ENCODE measurements at places on chromosomes 5 and 9.
A peak's percentile ranks its signal among the peaks of the same experiment; 100 is the strongest.

DNA sequence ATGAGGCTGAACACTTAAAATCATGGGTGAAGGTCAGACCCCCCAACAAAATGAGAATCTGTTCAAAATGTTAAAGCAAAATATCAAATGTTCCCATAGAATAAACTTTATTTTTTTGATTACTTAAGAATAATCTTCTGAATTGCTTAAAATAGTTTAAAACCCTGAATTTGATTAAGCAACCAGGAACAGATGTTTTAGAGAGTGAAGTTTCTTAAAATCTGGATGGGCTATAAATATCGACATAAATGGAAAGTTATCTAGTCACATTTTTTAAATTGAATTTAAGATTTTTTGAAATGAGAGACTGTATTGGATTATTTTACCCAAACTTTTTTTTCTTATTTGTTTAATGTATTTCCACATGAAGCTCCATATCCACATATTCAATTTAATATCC, 98.5 kb downstream of the ADAMTS12 start:
- DNase-seq: no peak

GRCh38 chr5:148660346-148660660, 6.0 kb upstream of the HTR4 start:
- no peak for DNase-seq

DNA sequence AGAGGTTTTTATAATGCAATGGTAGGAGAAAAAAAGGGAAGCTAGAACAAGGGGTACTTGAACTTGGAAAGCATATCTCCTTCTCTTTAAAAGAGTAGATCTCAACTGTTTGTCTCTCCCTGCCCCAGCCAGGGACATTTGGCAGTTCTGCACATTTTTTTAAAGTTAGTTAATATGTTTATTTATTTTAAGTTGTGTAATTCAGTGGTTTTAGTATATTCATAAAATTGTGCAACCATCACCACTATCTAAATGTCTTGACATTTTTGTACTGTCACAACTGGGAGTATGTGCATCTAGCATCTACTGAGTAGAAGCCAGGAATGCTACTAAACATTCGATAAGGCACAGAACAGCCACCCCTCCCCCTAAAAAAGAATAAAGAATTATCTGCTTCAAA, 103.5 kb upstream of the DPYSL3 start:
- no peak for DNase-seq

DNA sequence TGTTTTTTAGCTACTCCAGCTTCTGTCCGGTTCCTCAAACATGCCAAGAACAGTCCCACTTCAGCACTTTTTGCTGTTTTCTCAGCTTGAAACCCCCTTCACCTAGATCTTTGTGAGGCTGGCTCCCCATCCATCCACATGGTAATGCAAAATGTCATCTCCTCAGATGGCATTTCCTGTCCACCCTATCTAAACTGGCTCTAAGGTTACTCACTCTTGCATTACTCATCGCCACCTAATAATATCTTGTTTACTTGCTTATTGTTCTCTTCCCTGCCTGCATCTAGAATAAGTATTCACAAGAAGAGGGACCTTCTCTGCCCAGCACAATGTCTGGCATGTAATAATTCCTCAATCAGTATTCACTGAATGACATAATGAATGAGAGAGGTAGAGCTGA, 220.1 kb downstream of the FAM114A2 start:
- DNase-seq: no peak

- no peak for DNase-seq
These were observed 70.6 kb downstream of the DOCK2 start for GRCh38 chr5:169707686-169708085.

GRCh38 chr5:149838881-149839739, 105.5 kb downstream of the PDE6A start:
- DNase-seq: peak; percentile 88

GRCh38 chr5:76219636-76220035, 136.5 kb downstream of the SV2C start:
- DNase-seq: no peak

DNA sequence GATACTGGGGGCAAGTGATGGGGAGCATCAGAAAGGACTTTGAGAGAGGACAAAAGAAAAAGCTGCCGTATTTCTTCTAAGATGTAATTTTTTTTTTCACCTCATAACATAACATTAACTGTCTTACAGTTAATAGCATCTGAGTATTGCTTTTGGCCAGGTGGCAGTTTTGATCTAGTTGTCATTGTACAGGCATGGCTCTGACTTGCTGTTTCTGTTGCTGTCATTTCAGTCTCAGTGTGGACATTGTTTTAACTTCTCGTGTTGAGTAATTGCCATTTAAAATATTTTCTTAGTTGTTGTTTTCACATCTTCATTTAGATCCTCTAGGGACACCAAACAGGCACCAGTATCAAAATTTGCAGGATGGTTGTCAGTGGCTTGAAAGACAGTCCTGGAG, 12.4 kb downstream of the SMAD5 start:
- no peak for DNase-seq

GRCh38 chr9:95280745-95281144, 36.8 kb downstream of the FANCC start:
- no peak for DNase-seq

- DNase-seq: no peak
These were observed 68.7 kb upstream of the OSMR start for GRCh38 chr5:38777111-38777510.

DNA sequence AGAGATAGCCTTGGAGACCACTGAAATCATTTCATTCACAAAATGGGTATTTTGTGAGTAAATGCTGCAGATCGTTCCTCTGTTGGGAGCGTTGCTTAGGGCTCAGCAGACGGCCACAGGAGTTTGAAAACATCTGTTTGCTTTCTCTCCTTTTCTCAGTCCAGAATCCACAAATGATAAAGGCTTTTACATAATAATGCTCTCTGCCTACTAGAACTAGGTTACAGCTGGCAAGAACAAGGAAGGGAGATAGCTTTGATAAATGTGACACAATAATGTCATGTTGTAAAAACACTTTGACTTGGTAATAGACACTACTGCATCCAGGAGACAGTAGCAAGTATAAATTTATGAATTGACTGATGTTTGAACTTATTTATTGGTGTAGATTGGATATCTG, 1072.4 kb upstream of the CDH6 start:
- DNase-seq: no peak

DNA sequence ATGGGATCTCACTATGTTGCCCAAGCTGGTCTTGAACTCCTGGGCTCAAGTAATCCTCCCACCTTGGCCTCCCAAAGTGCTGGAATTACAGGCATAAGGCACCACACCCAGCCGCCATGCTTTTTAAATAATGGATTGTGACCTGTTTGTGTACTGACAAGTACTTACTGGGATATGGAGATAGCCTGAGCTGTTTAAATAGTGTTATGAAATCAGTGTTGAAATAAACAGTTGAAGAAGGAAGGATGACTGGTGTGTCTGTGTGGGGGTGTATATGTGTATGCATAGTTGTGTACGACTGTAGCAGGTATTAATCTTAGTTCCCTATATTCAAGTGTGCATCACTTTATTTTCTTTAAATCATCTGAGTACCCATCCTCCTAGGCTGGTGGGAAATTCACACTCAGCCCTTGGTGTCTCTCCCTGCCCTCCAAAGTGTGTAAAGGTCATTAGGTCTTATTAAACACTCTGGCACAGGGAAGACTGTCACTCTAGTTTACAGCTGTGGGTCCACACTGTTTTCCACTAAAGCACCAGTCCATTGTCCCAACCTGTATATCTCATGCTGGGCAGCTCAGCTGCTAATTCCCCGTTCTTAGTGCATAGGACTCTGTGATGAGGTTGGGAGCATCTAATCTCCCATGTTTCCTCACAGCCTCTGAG, 91.0 kb downstream of the SNX18 start:
- no peak for DNase-seq

DNA sequence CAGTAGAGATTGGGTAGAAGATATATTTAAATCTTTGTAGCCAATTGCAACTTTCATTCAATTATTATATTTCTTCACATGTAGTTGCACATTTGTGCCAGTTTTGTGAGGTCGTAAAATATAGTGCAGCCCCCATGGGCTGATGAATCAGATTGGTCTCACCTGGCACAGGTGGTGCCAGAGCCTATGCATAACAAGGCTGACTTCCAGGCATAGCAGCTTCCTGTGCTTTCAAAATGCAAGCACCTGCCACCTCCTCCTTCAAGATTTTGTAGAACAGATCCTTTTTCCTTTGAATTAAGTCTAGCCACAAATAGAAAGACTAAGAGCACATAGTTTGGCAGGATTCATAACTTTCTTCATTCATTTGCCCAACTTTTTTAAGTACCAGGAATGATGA, 87.1 kb downstream of the STARD4 start:
- no peak for DNase-seq

- no peak for DNase-seq
These were observed 964.5 kb upstream of the DMAC1 start for GRCh38 chr9:8764051-8764450.

- no peak for DNase-seq
These were observed 522 bp downstream of the CDK20 start for GRCh38 chr9:87973730-87974292.

GRCh38 chr5:133421394-133421793, 190.9 kb downstream of the FSTL4 start:
- no peak for DNase-seq

GRCh38 chr5:154410786-154411185, 35.0 kb upstream of the SAP30L start:
- DNase-seq: no peak

DNA sequence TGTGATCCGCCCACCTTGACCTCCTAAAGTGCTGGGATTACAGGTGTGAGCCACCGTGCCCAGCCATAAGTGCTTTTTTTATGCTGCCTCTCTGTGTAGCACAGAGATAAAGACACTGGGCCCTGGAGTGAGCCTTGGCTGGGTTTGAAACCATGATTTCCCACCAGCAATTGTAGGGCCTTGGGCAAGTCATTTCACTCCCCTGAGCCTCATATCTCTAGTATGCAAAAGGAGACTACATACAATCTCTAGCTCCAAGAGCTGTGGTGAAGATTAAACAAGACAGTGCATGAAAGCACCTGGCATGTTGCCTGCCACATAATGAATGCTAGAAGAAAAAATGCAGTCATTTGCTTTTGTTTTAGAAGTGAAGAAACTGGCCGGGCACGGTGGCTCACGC, 3.9 kb downstream of the FABP6 start:
- no peak for DNase-seq

DNA sequence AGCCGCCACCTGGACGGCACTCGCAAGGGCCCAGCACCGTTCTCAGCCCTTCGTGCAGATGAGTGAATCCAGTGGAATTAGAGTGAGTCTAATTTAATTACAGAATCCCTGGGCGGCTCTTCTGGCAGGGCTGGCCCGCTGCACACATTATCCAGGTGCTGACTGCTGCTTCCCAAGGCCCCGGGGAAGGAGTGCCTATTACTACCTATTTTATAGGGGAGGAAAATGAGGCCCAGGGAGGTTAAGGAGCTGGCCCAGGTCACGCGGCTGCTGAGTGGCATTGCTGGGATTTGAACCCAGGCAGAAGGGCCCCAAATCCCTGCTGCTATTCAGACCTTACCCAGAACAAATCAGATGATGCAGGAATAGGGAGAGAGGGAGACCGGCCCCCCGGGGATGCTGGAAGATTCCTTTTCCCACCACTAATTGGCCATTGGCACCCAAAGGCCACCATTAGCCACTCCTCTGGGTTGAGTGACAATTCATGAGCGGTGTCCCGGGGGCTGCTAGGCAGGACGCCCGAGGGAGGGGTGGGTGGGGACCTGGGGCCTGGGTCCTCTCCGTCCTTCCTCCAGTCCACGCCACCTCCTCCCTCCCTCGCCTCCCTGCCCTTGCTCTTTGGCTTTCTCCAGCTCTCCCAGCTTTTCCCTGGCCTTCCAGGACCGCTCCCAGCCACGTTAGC, 10.3 kb upstream of the QRFP start:
- DNase-seq: no peak

- no peak for DNase-seq
These were observed 119.9 kb upstream of the BOD1 start for GRCh38 chr5:173736374-173736773.

GRCh38 chr5:72821776-72822175, 5.3 kb downstream of the TNPO1 start:
- no peak for DNase-seq

DNA sequence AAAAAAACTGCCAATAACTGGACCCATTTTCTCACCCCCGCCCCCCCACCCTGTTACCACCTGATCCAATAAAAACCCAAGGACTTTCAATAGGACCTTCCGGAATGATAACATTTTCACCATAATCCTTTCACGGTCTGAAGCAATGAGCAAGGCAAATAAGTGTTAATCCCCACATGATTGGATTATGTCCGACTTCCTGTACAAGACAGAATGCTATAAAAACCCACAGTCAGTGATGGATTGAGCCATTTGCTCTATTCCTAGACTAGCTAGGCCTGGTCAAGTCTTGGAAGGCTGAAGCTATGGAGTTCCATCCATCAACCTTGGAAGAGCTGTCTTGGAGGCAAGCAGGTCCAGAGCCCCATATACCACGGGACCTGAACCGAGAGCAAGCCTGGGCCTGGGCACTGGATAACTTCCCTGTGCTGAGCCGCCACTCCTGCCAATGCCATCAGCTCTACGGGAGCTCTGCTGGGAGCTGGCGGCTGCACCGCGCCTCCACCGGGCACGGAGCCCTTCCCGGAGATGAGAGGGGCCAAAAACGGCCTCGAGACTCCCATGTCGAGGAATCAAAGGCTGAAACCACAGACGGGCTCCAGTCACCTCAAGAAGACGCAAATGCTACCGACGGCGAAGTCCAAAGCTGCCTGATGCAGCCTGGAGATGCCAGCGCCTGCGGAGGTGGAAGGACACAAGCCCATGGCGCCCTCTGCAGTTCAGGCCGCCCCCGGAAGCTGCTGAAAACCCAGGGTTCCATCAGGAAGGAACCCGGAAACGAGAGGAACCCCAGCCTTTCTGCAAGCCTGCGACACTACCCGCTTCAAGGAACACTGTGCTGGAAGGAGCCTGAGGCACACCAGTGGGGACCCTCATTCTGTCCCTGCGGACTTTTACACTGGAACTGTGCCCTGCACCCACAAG, 69.2 kb downstream of the ANXA2R start:
- no peak for DNase-seq

- peak; percentile 97 for DNase-seq
These were observed 9.5 kb downstream of the TOR4A start for GRCh38 chr9:137286975-137287383.

- DNase-seq: peak; percentile 98
These were observed at the start of the genes NMRK1 and OSTF1 for GRCh38 chr9:75087824-75088645. Gene NMRK1, minus strand, starts transcription at chr9:75088155. Its CDS starts 5,040 bp downstream, at chr9:75083115. Gene OSTF1, plus strand, starts transcription at chr9:75088514. Its CDS starts 179 bp downstream, at chr9:75088693.

- no peak for DNase-seq
These were observed 93.1 kb downstream of the ANKRD55 start for GRCh38 chr5:56140073-56140472.

DNA sequence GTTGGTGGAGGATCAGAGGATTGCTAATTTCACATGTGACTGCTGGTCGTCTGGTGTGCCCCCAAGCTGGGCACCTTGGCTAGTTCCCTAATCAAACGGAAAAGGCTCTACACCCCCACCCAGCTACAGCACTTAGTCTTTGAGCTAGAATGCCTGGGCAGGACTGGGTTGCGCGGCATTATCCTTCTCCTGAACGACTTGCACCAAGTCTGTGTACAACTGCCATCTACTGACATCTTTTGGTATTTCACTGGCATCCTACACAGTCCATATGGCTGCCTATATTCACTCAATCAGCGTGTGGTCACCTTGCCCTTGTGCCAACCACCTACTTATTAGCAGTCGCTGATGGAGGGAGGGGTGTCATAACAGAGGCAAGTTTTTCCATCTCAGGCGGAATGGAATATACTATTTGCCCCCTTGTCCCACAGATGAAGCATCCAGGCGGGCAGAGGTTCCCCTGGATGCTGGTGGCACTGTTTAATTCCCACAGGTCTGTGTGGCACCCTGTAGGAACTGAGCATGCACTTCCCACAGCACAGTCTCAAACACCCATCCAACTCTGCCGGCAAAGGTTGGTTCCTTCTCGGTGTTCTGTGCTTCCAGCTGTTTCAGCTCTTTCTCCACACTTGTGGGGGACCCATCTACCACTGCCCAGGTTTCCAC, 150.1 kb downstream of the OSTF1 start:
- peak; percentile 71 for DNase-seq
